BJ (cell line): ENCODE measurements at places on chromosomes 12 and 14.

GRCh38 chr12:106220536-106220935 lies 27.3 kb downstream of the CKAP4 start:
- DNase-seq: no peak

DNA sequence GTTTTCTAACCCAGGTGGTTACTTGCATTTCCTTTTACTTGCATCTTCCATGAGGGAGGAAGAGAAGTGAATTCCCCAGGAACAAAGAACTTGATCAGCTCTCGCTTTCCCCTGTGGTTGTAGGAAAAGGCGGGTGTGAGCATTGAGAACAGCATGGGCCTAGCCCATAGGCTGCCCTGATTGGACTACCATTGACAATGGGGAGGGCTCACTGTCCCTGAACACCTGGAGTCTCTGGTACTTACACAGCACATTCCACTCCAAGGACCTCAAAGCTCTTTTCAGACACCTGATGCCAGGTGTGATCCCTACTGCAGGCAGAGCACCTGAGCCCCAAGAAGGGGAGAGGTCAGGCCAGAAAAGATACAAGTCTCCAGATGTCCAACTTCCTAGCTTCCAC lies 25.0 kb downstream of the MAX start:
- no peak for DNase-seq

- no peak for DNase-seq
These were observed 113.1 kb upstream of the FOXG1 start for GRCh38 chr14:28653521-28653920.

- DNase-seq: no peak
These were observed 109.8 kb upstream of the FUT8 start for GRCh38 chr14:65302571-65303189.

DNA sequence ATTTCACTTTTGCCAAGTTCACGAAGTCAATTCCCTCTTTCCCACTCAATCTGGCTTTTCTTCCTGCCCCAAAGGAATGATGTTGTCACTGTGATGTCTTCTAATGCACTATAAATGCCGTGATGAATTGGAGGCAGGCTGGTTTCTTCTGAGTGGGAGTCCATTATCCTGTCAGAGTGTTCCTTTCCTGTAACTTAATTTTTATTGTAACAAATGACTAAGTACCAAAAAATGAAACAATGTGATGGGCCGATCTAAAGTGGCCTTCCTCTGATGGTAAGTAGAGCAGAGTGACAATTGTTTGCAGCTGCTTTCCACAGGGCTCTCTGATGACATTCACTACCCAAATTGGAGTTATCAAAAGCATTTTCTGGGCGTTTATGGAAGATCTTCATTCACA lies 22.2 kb downstream of the TMEM30B start:
- peak; percentile 98 for DNase-seq

DNA sequence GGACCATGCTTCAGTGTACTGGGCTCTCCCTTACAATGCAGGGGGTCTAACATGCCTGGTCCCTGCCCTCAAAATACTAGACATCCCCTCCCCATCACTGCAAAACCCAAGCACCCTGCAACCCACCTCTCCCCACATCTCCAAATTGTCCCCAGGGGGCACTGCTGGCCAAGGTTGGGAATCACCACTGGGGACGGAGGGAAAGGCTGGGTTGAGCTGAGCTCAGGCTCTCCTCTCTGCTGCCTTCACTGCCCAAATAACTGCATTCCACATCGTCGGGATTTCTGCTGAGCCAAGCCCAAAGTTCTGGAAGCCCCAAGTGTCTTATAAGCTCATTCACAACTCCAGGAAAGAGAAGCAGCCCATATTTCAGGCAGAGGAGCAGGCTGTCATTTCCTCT lies 69.6 kb downstream of the NT5DC3 start:
- no peak for DNase-seq

DNA sequence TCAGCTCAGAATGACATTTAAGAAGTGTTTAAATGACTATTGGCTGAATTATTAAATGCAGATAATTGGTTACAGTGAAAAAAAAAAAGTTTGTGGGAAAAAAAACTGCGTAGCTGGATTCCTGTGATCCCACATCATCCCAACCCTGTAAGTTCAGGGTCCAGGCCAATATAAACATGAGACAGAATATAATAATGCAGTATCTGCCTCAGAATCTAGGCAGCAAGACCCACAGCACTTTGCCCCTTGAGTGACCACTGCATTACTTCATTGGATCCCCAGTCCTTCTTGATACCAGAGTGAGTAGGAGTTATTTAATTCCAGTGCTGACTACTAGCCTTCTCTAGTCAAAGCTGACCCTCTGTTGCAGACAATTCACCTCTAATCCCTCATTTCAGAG lies 272.6 kb downstream of the CCER1 start:
- peak; percentile 17 for DNase-seq

GRCh38 chr14:103897075-103897947 lies 30.9 kb upstream of the TDRD9 start:
- DNase-seq: no peak

- no peak for DNase-seq
These were observed 78.0 kb downstream of the METTL25 start for GRCh38 chr12:82436354-82436753.

DNA sequence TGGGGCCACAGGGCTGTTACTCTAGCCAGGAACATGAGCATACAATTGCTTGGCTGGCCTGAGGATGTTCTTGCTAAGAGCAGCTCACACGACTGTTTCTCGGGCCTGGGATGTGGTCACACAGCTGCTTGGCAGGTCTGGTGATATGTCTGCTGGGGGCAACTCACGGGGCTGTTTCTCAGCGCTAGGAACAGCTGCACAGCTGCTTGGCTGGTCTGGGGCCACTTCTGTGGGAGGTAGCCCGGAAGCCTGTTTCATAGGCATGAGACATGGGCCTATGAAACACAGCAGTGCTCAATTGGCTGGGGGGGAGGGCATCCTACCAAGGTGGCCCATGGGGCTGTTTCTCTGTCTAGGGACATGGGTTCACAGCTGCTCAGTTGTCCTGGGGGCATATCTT lies 73.4 kb upstream of the DDHD1 start:
- DNase-seq: no peak

DNA sequence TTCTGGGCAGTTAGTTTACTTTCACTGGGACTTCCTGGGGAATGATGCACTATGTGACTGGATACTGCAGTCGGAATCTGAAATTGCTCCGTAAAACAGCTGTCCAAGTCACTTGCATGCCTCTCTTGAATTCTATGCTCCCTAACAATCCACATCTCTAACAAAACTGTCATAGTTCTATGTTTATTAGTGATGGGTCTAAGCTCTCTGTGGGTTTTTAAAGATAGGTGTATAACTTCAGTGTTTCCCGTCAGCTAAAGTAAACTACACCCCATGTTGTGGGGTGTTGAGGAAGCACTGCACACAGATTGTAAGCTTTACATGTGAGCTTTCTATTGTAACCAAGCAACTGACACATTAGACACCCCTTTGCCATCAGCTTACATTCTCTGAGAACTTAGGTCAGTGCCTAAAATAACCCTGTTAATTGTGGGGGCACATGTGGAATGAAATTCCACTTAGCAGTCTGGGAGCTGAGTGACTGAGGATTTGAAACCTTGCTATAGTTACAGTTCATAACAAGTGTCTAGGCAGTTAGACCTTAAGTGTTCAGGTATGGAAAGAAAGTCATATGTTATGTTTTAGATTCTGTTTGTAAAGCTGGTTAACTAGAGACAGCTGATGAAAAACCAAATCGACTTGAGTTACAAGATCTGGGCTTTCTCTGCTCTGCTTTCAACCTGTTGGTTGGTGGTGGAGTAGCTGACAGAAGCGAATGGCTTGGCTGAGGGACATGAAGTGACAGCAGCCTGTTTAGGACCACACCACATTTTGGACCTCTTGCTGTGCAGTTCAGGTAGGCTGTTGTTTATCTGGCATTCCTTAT lies 165.7 kb downstream of the AKAP6 start:
- peak; percentile 59 for DNase-seq

DNA sequence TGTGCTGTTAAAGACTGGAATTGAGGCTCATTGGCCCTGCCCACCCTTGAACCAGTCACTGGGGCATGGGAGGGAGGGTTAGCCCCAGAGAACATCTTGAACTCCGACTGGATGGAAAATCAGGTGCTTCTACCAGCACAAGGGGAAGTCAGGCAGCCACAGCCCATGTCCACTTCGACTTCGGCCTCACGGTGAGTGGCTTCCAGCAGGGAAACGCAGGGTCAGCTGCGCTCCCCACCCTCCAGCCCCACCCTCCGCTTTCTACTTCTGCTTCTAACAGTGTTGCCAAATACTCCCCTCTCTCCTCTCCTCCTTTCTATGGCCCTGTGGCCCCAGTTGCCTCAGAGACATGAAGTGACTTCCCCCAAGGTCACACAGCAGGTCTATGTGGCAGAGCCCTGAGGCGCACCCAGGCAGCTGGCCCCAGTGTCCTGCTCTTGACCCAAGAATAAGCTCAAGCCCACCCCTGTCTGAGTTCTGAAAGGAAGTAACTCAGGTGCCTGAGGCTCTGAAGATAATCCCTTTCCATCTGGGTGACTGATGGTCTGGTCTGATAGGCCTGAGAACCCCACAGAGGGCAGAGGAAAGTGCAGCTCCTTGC lies 11.9 kb upstream of the SH2B3 start:
- DNase-seq: no peak

DNA sequence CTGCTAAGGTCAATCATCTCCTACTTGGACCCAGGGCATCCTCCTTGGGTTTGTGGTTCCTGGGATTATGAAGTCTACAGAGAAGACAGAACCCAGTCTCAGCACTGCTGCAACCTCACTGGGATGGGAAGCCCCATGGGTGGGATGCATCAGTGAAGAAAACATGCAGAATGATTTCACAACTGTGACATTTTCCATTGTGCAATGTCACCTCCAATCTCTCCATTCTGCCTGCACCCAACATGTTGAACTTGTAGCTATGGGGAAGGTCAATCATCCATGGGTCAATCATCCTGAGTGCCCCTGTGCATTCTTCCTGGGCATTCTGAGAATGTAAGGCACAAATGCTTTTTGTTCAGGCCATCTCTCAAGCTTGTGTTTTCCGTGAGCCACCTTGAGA lies 1004.4 kb upstream of the TMEM132C start:
- no peak for DNase-seq

- DNase-seq: peak; percentile 46
These were observed 473.0 kb downstream of the PCNX1 start for GRCh38 chr14:71380271-71380670.
